Activated CD4-positive, alpha-beta T cell treated with anti-CD3 and anti-CD28 coated beads for 1 hour (primary cell): ENCODE measurements at places on chromosomes 6 and 20.

- DNase-seq: no peak
Measured at GRCh38 chr20:1456300-1456699, 10.3 kb downstream of the NSFL1C start.

GRCh38 chr6:111737065-111737521 is 131.4 kb upstream of the TRAF3IP2 start:
- DNase-seq: peak; percentile 37

- no peak for DNase-seq
Measured at GRCh38 chr6:134619077-134619476, 301.2 kb upstream of the SGK1 start.

- DNase-seq: no peak
Measured at GRCh38 chr20:19991308-19991707, 25.9 kb upstream of the NAA20 start.

DNA sequence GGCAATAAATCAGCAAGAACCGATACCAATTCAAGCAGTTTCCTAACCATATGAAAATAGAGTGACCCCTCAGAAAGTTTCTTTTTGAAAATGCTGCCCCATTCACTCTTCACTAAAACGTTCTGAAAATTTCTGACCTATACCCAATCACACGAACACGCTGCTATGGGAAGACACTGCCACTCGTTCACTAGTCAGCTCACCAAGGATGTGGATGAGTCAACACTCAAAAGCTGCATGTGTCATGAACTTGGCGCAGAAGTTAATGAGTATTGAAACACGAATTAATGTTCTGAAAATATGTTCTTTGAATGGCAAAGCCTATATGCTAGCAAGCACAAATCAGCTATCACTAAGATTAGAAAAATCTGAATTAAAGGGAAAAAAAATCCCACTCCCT is 84.2 kb downstream of the PREP start:
- no peak for DNase-seq

- DNase-seq: no peak
Measured at GRCh38 chr20:62313021-62313420, 10.2 kb downstream of the ADRM1 start.

- DNase-seq: no peak
Measured at GRCh38 chr20:47863315-47863965, 78.2 kb upstream of the SULF2 start.

GRCh38 chr20:44309763-44310663 is 989 bp downstream of the FITM2 start:
- DNase-seq: no peak

GRCh38 chr6:63910863-63911551 is 275.4 kb downstream of the PHF3 start:
- DNase-seq: no peak

- no peak for DNase-seq
Measured at GRCh38 chr6:17125407-17125806, 23.6 kb downstream of the STMND1 start.

- DNase-seq: no peak
Measured at GRCh38 chr6:37812841-37813240, 6.7 kb upstream of the ZFAND3 start.

- DNase-seq: no peak
Measured at GRCh38 chr6:53458105-53458866, 86.6 kb downstream of the GCLC start.

DNA sequence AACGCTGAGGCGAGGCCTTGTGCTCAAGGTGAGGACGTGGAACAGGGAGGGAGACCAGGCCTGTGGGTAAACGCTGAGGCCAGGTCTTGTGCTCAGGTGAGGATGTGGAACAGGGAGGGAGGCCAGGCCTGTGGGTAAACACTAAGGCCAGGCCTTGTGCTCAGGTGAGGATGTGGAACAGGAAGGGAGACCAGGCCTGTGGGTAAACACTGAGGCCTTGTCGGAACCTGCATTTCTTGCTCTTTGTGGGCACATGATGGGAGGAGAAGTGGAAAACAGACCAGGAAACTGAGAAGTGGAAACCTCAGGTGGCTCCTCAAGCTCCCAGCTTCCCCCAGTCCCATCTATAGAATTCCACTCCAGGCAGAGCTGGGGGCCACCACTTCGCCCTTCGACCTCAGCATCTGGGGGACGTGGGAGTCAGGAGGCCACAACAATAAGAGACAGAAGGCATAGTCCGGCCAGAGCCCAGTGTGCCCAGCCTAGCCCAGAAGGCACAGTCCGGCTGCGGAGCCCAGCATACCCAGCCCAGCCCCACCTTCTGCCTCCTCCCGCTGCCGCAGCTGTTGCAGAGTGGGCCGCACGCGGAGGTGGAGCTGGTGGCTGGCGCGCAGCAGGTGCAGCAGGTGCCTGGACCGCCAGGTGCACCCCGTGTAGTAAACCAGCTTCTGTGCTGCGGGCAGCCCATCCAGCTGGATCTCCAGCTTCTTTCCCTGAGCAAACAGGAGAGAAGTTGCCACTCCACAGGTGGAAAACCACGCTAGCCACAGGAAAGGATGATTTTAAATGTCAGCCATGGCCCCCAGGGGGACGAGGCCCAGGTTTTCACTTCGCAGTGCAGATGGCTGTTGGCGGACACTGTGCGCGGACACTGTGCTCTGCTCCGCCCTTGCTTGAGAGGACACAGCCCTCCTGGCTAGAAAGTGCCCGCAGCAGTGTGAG is 17.5 kb downstream of the FRMD1 start:
- no peak for DNase-seq

DNA sequence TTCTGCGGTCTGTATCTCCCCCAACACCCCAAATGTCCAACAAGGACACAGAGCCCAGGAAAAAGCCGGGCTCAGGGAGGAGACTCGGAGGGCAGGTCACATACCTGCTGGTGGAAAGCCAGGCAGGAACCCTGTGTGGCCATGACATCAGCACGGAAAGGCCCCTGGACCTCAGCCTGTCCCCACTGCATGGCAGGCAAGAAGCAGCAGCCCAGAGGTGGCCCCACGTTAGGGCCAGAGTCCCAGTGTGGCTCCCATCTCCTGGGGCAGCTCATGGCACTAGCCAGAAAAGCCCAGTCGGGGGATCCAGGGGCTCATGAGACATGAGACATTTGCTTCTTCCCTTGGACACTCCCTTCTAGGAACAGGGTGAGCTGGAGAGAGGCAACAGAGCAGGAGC is 258.7 kb downstream of the DLL1 start:
- no peak for DNase-seq

- DNase-seq: no peak
Measured at GRCh38 chr6:90173262-90173925, 123.2 kb downstream of the BACH2 start.

GRCh38 chr6:111585241-111585973 is 20.3 kb downstream of the TRAF3IP2 start:
- DNase-seq: no peak

- DNase-seq: no peak
Measured at GRCh38 chr6:139337001-139337400, 37.4 kb downstream of the CITED2 start.

- no peak for DNase-seq
Measured at GRCh38 chr6:112144145-112144926, 56.9 kb downstream of the FAM229B start.

DNA sequence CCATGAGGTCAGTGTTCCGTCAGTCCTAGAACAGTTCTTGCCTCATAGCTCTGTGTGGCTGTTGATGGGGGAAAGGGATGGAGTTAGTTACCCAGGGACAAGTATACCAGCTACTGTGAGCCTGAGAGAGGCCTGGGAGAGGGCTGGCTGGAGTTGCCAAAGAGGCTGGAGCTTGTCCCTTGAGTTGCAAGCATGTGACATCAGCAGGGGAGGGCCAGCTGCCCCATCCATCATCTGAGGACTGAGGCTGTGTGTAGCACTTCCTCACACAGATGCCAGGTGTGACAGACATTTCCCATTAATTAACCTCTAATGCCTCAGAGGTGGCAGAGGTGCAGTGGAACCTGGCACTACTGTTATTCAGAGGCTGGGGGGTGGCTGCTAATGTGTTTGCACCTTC is 131.6 kb downstream of the PHACTR3 start:
- DNase-seq: no peak

GRCh38 chr6:152816055-152816454 is 65.5 kb downstream of the VIP start:
- DNase-seq: no peak

- DNase-seq: no peak
Measured at GRCh38 chr6:5151955-5152401, 66.8 kb downstream of the PPP1R3G start.

DNA sequence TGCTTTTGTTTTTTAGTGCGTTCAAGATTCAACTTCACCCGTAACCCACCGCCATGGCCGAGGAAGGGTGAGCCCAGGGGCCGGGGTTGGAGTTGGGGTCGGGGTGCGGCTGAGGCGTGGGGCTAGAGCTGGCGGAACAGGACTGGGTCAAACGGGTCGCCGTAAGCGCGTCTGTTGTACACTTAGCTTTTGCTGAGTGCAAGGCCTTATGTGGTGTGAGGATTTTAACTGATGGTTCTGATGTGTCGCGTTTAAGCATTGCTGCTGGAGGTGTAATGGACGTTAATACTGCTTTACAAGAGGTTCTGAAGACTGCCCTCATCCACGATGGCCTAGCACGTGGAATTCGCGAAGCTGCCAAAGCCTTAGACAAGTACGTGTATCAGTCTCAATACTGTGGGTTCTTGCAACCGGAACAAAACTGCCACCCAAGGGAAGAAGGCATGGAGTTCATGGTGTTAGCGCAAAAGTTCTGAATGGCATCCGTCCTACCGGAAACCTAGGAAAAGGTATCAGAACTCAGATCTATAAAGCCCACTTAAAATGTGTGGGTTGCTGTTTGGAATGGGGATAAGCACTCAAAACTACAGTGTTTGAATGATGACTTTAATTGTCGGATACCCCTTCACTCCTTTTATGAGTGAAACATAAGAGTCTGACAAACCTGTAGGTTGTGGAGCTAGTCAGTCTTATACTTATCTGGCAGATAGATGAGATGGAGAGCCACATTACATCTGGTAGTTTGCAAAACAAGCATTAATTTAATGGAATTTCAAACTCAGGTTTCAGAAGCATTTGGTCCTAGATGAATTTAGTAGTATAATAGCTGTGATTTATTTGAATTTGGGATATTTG is 574 bp downstream of the RPS12 start:
- DNase-seq: no peak

- no peak for DNase-seq
Measured at GRCh38 chr20:63896264-63897105, 1.6 kb downstream of the DNAJC5 start.

- DNase-seq: no peak
Measured at GRCh38 chr6:144749263-144749662, 464.1 kb downstream of the UTRN start.

- DNase-seq: no peak
Measured at GRCh38 chr20:62480318-62480717, 4.5 kb upstream of the GATA5 start.

DNA sequence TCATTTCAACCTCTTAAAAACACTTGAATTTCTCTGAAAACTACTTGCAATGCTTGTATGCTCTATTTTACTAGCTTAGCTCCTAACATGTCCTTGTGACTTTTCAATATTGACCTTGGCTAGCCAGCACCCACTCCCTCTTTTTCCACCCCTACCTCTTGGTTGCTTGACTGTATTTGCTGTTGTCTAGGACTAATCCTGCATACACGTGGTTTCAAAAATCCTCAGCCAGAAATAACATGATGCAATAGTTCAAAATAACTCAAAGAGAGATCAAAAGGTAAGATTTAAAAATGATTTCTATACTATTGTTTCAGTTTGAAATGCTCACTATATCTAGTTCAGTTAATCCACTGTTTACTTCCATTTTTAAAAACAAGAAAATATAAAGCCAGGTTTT is 102.3 kb upstream of the TBX18 start:
- no peak for DNase-seq

DNA sequence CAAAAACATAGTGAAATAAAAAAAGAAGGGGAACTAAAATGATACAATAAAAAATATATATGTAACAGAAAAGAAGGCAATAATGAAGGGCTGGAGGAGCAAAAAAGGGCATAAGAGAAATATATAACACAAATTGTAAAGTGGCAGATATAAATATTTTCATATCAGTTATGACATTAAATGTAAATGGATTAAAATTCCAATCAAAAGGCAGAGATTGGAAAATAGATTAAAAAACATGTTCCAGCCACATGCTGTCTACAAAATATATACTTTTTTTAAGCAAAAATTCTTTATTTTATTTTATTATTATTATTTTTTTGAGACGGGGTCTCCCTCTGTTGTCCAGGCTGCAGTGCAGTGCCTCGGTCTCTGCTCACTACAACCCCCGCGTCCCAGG is 23.9 kb upstream of the NT5E start:
- DNase-seq: no peak
